ENCODE measurements at places on chromosomes 11 and 22.

DNA sequence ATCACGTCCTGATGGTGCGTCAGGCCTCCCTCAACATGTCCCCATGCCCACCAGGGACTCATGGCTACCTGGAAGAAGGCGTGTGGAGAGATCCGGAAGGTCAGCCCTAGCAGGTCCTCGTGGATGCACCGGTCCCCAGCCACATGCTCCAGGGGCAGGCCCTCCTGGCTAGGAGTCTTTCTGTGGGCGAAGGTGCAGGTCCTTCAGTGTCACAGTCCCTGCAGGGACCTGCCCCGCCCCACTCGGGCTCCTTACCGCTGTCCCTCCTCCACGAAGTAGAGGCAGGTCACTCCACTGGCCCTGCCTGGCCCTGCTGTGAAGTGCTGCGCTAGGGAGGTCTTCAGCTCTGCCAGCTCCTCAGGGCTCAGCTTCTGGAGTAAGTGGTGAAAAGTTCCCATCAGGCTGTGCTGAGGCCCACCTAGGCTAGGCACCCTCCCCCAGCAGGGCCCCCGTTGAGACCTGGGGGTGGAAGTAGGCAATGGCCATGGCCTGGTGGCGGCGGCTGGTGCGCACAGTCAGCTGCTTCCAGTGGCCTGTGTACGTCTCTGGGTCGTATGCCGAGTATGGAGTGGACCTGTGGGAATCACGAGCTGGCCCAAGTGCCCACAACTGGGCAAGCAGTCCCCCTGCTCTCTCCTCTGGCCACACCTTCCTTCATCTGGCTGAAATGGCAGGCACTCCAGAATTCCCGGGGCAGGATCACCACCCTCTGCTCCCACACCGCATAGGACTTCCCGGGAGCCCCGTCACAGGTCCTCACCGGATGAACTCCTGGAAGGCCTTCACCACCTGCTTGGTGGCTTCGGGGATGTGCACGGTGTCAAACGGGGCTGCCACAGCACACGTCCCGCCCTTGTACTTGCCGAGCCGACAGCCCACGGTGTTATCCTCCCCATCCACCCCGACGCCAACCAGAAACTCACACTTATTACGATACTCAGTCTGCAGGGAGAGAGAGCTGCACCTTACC, 1.1 kb upstream of the RANBP1 start:
- no peak for DNase-seq

DNA sequence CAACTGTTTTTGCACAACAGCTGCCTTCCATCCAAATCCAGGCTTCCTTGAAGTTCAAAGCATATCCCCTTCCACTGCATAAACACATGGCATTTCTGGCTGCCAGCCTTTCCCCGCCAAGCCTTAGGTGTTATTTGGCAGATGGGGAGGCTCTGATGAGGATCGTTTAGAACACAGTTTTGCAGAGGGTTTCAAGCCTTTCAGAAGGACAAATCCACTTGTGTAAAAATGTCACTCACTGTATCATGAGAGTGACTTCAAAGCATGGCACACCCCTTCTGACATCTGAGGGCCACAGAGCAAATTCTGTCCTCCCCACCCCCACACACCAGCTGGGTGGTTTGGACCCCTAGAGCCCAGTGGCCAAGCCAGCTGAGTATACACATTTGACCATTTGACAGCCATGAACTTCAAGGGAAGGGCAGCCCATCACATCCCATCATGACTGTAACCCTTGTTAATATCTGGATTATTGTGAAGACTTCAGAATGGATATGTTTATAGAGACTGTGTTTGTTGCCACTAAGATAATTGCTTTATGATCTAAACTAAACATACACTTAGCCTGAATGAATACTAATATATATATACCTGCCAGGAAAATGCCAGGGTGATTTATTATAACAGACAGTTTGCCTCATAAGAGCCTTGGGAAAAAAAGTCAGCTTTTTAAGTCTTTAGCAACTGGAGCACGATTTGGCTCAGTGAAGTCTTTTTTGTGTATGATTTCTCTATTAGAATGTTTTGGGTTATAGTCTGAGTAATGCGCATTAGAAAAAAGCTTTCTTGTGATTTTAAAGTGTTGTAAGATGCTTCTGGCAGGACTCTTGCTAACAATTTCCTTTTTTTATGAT, 31.9 kb downstream of the FBLN1 start:
- DNase-seq: no peak

GRCh38 chr22:19659805-19660345, 54.4 kb upstream of the SEPTIN5 start:
- no peak for DNase-seq

- no peak for DNase-seq
These were observed 6.9 kb upstream of the MUC5AC start for GRCh38 chr11:1150769-1151365.

GRCh38 chr11:67033661-67034166, 10.8 kb downstream of the SYT12 start:
- DNase-seq: no peak

DNA sequence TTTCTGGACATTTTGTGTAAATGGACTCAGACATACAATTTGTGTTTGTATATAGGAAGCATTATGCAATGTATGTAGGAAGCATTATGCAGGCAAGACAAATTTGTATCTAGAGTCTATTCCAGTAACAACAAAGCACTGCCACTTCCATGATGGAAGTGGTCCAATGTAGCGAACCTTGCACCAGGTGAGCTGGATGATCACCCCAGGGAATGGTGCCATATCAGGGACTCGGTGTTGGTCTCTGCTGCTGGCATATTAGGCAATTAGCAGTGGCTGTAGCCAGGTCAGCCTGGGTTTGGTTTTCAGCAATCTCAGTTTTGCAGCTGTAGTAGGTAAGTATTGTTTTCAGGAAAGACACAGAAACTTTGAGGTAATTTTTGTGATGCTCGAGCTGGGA, 12.8 kb downstream of the ZFP91 start:
- no peak for DNase-seq

- DNase-seq: no peak
These were observed 2047.3 kb downstream of the LRRC4C start for GRCh38 chr11:39412117-39412516.

DNA sequence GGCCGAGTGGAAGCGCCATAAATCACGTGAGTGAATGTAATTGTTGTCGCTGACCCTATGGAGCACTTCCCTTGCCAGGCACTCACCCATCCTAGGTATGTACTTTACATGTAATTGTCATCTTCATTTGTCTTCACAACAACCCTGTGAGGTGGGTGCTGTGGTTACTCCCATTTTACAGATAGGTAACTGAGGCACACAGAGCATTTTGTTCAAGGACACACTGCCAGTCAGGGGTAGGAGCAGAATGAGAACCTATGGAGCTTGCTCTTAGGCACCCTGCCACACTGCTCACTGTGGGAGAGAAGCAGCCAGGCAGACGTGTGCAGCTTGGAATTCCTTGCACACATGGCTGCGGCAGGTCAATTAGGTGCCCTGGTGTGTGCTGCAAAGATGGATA, 785 bp upstream of the EFCAB6 start:
- DNase-seq: no peak

Measured in NCI-H526 treated with DMSO at 0.1 percent for 48 hours (cell line).